ENCODE measurements at places on chromosomes 16 and 17.

- peak; percentile 52 for DNase-seq
These were observed 968 bp downstream of the CEP112 start for GRCh38 chr17:66190738-66191592.

GRCh38 chr16:84268291-84269040 lies 26.2 kb upstream of the WFDC1 start:
- no peak for DNase-seq

DNA sequence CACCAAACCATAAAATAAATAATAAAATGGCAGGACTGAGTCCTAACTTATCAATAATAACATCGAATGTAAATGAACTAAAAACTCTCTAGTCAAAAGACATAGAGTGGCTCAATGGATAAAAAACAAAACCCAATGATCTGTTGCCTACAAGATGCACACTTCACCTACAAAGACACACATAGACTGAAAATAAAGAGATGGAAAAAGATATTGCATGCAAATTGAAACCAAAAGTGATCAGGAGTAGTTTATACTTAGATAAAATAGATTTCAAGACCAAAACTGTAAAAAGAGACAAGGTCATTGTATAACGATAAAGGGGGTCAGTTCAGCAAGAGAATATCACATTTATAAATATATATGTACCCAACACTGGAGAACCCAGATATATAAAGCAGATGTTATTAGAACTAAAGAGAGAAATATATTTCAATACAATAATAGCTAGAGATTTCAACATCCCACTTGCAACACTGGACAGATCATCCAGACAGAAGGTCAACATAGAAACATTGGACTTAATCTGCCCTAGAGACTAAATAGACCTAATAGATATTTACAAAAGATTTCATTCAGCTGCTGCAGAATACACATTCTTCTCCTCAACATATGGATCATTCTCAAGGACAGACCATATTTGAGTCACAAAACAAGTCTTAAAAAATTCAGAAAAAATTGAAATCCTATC lies 29.8 kb downstream of the SLC47A2 start:
- no peak for DNase-seq

GRCh38 chr16:63776034-63776433 lies 1345.8 kb downstream of the CDH11 start:
- no peak for DNase-seq

- DNase-seq: no peak
These were observed 24.7 kb downstream of the TMEM235 start for GRCh38 chr17:78255953-78256706.

GRCh38 chr16:4272114-4272956 lies 488 bp downstream of the TFAP4 start:
- DNase-seq: peak; percentile 85

- peak; percentile 2 for DNase-seq
These were observed 7.4 kb upstream of the TBX4 start for GRCh38 chr17:61444831-61445230.

GRCh38 chr16:4081521-4082021 lies 34.7 kb downstream of the ADCY9 start:
- DNase-seq: peak; percentile 53

GRCh38 chr17:27241346-27241946 lies 52.5 kb upstream of the WSB1 start:
- DNase-seq: no peak

GRCh38 chr16:31700530-31701388 lies 172.8 kb upstream of the ZNF267 start:
- DNase-seq: no peak

GRCh38 chr16:13527332-13527731 lies 392.6 kb upstream of the ERCC4 start:
- no peak for DNase-seq

DNA sequence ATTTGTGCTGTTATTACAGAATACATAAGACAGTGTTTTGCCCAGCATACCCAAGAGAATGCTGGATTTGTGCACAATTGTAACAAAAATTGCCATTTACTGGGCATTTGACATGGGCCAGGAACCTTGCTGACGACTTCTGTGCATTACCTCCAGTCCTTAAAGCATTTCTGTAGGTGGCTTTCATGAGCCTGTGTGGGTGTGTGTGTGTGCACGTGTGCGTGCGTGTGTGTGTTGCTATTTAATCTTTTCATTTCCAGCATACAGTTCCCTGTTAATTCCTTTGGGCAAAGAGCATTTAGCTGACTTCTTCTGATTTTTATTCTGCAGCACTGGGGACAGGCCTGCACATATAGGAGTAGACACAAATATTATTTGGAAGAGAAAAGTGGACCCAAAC lies 134.4 kb downstream of the CYLD start:
- no peak for DNase-seq

DNA sequence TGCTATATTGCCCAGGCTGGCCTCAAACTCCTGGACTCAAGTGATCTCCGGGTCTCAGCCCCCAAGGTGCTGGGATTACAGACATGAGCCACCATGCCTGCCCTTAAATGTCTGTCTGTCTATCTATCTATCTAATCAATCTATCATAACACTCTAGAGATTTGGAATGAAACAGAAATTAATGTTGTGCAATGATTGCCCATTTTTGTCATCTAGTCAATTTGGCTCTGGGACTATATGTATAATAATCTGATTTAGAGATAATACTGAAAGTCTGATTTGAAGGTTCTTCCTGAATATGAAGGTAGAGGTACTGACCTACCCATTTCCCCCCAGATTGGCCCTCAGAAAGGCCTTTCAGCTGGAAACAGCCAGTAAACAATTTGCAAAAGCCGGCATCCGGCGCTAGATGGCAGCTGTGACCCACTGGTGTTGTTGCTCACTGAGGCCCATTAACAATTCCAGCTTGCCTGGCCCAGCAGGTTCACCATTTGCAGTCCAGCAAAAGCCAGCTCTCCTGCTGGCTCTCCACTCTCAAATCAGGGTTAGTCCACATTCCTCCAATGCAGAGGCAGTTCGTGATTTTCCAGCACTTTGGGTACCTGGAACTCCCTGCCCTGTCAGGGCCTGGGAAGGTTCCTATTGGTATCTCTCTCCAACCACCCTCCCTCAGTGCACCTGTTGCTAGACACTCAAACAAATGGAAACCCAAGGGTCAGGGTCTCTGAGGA lies 22.9 kb upstream of the C16orf87 start:
- DNase-seq: peak; percentile 87

DNA sequence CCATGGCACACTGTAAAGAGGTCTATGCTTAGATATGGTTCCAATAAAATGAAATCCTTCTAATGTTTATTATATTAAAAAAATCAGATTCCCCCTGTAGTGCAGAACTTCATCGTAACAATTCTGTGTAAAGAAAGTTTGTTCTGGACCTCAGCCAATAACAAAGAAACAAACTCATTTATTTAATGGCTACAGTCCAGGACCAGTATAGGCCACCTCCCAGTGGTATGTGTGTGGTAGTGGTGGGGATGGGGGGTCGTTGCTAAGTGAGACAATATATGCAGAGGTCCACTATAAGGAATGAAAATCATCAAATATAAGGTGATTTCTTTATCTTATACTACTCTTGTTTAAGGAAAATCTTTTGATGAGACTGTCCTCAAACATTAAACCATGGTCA lies 136.4 kb downstream of the CDK5R1 start:
- no peak for DNase-seq

GRCh38 chr16:8742068-8742467 lies 55.4 kb downstream of the TMEM186 start:
- no peak for DNase-seq

GRCh38 chr16:59259950-59260319 lies 525.8 kb upstream of the GOT2 start:
- no peak for DNase-seq

DNA sequence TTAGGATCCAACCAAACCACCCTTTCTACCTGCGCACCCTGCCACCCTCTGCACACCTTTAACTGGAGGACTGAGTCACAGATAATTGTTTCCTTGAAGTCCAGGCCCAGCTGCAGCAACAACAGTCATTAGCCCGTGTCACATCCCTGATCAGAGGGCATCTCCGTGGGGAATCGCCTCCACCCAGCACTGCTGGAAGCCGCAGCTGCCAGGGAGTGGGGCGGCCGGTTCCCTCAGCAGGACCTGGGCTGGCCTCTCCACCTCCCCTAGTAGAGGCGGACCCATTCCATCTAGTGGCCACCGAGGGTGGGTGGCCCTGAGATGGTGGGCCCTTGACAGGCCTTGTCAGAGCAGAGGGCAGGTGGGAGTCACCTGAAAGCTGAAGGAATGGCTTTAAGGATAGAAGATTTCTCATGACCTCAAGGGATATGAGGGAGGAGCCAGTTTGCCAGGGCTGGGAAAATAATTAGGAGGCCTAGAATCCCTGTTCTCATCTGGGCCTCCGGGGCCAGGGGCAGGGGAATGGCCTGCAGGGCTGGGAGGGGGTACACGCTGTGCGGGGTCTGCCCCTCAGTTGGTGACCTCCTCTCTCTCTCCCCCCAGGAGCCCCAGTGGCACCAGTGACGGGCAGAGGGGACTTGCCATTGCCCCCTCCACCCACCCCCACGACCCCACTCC lies 6.2 kb downstream of the PRSS53 start:
- no peak for DNase-seq

DNA sequence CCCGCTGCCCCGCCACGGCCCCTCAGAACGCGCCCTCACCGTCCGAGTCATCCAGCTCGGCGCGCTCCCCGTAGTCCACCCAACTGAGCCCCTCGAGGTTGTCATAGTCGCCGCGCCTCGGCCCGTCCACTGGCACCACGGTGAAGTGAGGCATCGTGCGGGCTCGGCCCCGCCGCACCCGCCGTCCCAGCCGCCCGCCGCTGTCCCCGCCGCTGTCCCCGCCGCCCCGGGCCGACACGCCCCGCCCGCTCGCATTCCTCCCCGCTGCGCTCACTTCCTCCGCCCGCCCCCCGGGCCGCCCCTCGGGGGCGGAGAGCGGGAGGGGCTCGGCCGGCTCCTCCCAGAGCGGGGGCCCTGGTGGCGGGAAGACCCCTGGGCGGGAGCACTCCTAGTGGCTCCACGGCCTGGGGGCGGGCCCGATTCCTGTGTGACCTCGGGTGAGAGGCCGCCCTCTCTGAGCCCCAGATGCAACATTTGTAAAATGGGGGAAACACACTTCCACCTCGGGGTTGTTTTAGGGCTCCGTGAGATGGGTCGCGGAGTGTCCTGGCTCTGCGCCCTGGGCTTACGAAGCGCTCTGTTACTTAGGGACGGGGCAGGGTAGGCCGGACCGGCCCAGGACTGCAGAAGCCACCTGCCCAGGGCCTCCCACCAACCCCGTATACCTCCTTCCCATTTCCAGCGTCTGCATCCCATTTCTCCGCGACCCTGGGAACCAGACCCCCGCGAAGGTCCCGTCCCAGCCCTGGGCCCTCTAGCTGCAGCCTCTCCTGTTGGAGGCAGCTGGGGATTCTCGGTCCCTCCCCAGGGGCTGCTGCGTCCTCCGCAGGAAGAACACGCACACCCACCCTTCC lies at the start of gene SLC12A4:
TSS of gene SLC12A4 (minus strand) at position 238 of the 854 bp plus-strand sequence. CDS start at position 154, 84 bp downstream.
- peak; percentile 98 for DNase-seq

DNA sequence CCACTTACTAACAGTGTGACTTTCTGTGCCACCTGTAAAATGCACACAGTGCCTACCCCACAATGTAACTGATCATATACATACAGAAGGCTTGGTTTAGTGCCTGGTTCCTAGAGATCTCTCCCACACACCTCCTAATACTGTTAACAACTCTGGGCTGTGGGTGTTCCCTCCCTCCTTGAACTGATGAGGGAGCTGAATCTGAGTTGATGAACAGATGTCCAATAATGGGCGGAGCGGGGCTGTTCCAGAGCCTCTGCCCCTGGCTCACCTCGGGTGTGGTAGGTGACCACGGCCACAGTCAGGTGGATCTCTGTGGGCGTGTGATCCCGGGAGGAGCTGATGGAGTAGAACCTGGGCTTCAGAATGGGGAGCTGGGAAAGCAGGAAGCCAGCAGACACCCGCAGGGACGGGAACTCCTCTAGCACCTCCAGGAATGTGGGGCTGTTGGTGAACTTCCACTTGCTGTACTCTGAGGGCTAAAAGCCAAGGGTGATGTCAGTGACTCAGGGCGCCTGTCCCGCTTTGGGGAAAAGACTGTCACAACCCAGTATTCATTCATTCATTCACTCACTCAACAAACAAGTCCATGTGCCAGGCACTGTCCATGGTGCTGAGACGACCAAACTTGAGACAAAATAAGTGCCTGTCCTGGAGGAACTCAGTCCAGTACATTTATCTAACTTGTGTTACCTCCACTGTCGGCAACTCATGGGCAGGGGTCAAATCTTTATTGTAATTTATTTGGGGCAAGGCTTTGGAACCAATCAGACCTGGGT lies 37.6 kb downstream of the NOS2 start:
- no peak for DNase-seq

DNA sequence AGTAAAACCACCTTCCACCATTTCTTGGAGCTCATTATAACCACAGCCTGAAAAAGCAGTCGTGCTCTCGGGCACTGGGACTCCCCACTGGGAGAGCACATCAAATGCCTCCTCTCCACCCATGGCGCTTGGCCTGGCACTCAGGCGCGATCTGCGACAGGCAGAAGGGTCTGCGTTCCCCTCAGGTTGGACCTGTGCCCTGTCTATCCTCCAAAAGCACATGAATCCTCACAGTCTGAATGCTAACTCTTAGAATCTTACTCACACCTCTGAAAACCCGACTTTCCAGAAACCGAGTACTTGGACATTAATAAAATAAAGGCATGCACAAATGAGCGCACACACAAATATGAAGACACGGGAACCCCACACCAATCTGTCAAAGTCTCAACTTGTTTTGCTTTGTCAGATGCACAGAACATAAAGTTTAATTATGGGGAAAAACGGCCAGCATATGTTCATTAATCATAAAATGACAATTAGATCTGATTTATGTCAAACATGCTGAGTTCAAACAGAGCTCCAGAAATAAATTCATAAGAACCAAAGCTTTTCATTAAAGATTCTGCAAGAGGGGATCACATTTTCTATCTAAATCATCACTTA lies 20.5 kb upstream of the FAAP100 start:
- no peak for DNase-seq

DNA sequence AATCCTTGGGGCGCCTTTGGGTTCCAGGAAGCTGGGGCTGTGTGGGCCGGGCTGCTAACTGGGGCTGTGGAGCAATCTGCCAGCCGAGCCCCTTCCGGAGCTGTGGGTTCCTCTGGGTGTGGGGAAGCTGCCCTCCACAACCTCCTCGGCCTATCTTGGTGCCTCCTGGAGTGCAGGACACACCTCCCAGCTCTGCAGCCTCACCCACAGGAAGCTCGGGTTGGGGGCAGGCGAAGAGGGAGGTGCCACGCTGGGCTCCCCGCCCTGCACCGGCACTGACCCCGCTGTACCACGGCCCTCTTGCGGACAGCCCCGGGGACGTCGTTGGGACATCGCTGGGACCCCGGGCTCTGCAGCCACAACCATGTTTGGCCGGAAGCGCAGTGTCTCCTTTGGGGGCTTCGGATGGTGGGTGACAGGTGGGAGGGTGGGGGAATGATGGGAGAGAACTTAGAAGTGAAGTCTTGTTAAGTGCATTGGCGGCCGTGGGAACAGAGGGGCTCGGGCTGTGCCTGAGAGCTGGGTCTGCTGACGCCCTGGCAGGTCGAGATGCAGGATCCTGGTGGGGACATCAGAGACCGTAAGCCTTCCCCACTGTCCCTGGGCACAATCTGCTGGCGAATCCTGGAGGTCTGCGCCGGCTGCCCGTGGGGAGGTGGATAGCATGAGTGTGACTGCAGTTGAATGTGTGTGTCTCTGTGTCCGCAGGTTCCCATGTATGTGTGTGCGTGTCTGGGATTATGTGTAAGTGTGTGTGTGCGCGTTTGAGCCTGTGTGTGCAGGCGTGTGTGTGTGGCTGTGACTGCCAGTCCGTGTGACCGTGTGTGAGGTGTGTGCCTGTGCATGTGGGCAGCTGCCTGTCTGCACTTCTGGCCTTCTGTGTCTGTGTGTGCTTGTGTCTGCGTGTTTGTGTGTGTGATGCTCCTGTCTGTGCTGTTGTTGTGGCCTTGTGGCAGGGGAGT lies at the start of gene RAP1GAP2:
TSS of gene RAP1GAP2 (plus strand) at position 275 of the 962 bp plus-strand sequence. CDS start at position 365, 90 bp downstream.
- no peak for DNase-seq

- DNase-seq: no peak
These were observed 19.1 kb downstream of the NPTX1 start for GRCh38 chr17:80457236-80457856.

All from GM03348 (cell line).